Stimulated activated CD8-positive, alpha-beta memory T cell treated with anti-CD3 and anti-CD28 coated beads, Interleukin-4, amount 100 ng/mL, for 1 hour (primary cell): ENCODE measurements at places on chromosomes 3 and 15.
A peak's percentile ranks its signal among the peaks of the same experiment; 100 is the strongest.

DNA sequence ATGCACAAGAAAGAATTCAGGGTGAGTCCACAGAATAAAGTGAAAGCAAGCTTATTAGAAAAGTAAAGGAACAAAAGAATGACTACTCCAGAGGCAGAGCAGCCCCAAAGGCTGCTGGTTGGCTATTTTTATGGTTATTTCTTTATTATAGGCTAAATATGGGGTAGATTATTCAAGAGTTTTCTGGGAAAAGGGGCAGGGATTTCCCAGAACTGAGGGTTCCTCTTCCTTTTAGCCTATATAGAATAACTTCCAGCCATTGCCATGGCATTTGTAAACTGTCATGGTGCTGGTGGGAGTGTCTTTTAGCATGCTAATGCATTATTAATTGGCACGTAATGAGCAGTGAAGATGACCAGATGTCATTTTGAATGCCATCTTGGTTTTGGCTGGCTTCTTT, 13.6 kb downstream of the GLDN start:
- no peak for DNase-seq

GRCh38 chr3:171460725-171461524, 720 bp upstream of the TNIK start:
- DNase-seq = peak; percentile 6

- DNase-seq = no peak
Measured at GRCh38 chr3:89411201-89411600, 303.8 kb downstream of the EPHA3 start.

DNA sequence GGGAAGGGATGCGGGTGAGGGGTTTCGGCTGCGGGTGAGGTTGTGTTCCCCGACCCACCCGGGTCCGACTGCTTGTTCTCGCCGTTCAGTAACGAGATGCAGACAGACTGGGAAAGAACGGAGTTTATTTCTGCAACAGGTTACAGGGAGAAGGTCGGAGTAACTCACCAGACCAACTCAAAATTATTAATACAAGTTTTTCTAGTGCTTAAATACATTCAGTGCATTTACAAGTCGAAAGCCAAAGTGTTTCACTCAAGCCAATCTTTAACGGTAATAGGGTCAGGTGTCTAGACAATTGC, 492 bp upstream of the HIGD1A start:
- DNase-seq = no peak

GRCh38 chr3:4977853-4978203, 1.4 kb upstream of the BHLHE40 start:
- DNase-seq = no peak

DNA sequence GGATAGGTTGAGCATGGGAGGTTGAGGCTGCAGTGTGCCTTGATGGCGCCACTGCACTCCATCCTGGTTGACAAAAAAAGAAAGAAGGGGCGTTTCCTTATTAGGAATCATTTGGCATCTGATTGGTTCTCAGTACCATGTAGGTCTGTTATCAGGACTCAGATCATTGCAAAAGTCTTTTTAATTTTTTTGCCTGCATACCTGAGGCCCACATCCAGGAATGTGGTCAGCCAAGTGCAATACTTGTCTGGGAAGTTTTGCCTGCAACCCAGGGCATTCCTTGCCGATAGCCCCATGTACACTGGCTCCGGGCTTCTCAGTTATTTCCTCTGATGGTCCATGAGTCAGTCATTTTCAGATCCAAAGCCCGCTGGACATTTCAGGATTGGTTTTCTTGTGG, 50.1 kb upstream of the CRTC3 start:
- no peak for DNase-seq

DNA sequence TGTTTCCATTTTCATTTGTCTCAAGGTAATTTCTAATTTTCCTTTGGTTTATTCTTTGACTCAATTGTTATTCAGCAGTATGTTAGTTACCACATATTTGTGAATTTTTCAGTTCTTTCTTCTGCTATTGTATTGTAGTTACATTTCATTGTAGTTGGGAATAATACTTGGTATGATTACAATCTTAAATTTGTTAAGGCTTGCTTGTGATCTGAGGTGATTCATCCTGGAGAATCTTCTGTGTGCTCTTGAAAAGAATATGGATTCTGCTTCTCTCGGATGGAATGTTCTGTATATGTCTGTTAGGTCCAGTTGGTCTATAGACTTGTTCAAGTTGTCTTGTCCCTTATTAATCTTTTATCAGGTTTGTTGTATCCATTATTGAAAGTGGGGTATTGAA, 63.4 kb upstream of the VEPH1 start:
- DNase-seq = no peak

- DNase-seq = no peak
Measured at GRCh38 chr3:73734211-73735089, 109.7 kb upstream of the PDZRN3 start.

DNA sequence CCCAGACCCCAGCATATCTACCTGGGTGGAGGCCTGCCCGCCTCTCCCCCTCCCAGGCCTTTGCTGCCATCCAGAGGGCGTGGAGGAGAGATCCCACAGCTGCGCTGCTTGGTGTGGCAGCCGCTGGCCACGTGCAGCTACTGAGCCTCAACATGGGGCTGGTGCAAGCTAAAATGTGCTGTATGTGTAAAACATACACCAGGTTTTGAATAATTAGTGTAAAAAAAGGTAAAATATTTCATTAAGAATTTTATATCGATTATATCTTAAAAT, 95.8 kb downstream of the SEC22A start:
- no peak for DNase-seq

- no peak for DNase-seq
Measured at GRCh38 chr3:71984843-71985613, 200.1 kb upstream of the PROK2 start.

GRCh38 chr3:158463556-158463955, 107.4 kb upstream of the MLF1 start:
- DNase-seq = no peak

- no peak for DNase-seq
Measured at GRCh38 chr3:65268426-65268825, 580.6 kb upstream of the ADAMTS9 start.

GRCh38 chr3:77514766-77515165, 474.9 kb downstream of the ROBO2 start:
- DNase-seq = no peak

DNA sequence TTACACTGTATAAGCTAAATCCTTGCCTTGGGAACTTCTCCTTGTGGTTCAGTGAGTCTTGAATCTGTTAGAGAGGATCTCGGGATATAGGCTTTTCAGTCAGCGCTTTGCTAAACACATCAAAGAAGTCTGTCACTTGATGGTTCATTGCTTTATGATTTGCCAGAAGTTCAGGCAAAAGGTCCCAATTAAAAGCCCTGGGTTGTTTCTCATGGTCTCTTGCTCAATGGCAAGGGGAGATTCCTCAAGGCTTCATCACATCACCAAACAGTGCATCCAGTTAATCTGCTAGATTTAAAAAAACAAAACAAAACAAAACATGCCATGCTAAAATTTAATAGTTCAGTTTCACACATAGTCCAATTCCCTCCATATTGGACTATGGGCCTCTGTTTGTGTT, 114.8 kb downstream of the FILIP1L start:
- no peak for DNase-seq

- no peak for DNase-seq
Measured at GRCh38 chr15:91407269-91407889, 307.3 kb downstream of the SV2B start.

DNA sequence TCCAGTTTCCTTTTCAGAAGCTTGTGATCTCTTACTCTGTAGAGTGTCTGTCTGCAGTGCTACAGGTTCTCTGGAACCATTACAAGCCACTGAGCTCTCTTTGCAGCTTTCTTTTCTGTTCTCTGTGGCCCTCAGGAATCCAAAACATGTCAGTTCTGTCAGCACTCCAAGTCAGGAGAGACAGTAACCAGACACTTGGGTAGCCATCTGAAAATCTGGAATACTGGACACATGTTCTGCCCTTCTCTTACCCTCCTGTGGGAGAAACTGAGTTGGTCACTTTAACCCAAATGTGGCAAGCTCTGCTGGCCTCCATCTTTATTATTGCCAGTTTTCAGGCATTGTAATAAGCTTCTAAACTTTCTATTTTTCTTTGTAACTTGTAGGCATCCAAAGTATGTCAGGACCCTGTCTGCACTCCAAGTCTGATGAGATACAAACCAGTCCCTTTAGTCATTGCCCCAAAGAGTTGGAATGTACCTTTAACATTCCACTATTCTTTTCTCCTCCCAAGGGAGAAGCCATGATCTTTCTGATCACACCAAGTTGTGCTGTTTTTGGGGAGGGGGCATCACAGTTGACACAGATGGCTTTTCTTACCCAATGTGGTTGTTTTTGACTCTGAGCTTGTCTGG, 183.7 kb downstream of the DPH6 start:
- no peak for DNase-seq

- no peak for DNase-seq
Measured at GRCh38 chr3:71710906-71711494, 14.2 kb downstream of the EIF4E3 start.

- DNase-seq = no peak
Measured at GRCh38 chr3:10292505-10293419, at the start of gene GHRL. Gene GHRL, minus strand, starts transcription at chr3:10292947. Its CDS starts 2,767 bp downstream, at chr3:10290180.

- no peak for DNase-seq
Measured at GRCh38 chr3:23869977-23870662, 46.7 kb downstream of the NKIRAS1 start.

GRCh38 chr3:30657914-30658313, 51.5 kb downstream of the TGFBR2 start:
- DNase-seq = no peak

GRCh38 chr3:59654123-59654479, 604.3 kb upstream of the CFAP20DC start:
- DNase-seq = no peak

DNA sequence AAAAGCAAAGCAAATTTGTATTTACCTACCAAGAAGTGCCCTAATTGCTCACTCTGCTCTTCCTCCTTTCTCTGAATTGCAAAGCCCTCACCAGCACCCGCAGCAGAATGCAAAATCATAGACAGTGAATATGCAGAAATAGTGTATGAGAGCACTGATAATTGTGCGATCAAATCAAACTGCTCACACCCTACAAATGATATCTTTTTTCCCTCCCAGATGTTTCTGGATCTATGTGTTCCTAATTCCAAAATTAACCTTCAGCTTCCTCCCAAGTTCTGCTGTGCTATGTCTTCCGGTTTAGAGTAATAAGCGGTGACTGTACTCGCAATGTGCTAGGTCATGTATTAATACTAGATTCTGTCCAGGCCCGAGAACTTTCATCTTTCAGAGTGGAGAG, 3.4 kb downstream of the GHSR start:
- DNase-seq = no peak
